NCI-H2081 (cell line): ENCODE measurements at places on chromosomes 5 and 9.

DNA sequence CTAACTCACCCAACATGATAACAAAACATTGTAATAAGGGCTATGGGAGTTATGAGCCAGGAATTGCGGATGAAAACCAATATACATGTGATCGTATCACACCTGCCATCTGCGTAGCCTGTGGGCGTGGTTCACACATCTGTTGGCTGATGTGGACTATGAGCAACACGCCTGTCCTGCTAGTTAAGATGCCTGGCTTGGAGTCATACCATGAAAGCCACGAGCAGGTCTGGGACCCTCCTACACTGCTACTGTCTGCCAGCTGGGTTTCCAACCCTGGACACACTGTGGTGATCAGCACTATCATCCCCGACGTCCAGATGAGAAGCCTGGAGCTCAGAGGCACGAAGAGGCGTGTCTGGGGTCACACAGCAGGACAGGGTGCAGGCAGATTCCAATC lies 40.2 kb downstream of the STK10 start:
- no peak for DNase-seq

DNA sequence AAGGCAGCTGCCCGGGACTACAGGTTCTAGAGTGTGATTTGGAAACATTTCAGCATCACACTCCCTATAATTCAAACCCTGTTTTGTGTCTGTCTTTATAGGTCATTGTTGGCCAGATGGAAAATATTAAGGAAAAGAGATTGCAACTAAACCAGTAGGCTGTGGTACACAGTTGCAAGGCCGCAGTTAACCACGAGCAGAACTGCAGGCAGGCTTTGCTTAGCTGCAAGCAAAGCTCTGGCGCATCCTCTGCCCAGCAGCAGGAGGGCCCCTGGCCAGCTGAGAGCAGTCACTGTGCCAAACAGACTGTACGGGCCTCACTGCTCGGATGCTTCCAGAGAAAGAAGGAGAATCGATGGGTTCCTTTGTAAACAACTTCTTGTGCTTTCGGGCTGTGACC lies 204.5 kb downstream of the DENND1A start:
- DNase-seq: no peak

GRCh38 chr5:143055596-143056338 lies 285.6 kb downstream of the ARHGAP26 start:
- no peak for DNase-seq

DNA sequence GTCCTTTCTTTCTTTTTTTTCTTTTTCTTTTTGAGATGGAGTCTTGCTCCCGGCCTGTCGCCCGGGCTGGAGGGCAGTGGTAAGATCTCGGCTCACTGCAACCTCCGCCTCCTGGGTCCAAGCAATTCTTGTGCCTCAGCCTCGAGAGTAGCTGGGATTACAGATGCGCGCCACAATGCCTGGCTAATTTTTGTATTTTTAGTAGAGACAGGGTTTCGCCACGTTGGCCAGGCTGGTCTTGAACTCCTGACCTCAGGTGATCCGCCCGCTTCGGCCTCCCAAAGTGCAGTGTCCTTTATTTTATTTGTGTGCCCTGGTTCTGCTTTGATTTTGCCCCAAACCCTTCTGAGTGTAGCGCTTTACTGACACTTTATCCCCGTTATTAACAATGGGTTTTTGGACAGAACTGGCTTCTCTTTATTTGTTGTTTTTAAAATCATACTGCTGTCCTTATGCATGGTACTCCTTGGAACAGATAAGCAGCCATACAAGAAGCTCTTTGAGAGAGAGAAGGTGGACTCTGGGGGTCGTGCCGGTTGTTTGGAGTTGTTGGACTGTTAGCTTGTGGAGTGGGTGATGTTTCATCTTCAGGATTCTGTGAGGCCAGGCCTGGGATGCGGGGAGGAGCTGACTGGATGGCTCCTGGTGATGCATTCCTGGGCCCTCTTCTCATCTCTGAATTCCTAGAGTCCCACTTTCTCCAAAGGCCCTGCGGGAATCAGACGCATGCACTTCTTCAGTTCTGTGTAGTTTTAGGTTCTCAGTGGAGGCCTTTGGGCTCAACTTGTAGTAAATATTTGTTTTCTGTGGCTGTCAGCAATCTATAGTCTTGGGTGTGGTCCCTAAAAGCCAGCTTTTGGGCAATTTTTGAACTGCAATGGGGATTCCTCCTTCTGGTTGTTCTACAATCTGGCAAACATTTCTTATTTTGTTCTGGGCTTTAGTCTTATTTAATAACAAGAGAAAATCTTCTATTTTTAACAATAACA lies 47.8 kb downstream of the PTTG1 start:
- no peak for DNase-seq

GRCh38 chr5:58215364-58215763 lies 244.5 kb downstream of the PLK2 start:
- DNase-seq: no peak

GRCh38 chr9:106321394-106322180 lies 541.4 kb upstream of the ZNF462 start:
- DNase-seq: peak; percentile 3

GRCh38 chr9:104772714-104773510 lies 9.0 kb downstream of the NIPSNAP3B start:
- no peak for DNase-seq

DNA sequence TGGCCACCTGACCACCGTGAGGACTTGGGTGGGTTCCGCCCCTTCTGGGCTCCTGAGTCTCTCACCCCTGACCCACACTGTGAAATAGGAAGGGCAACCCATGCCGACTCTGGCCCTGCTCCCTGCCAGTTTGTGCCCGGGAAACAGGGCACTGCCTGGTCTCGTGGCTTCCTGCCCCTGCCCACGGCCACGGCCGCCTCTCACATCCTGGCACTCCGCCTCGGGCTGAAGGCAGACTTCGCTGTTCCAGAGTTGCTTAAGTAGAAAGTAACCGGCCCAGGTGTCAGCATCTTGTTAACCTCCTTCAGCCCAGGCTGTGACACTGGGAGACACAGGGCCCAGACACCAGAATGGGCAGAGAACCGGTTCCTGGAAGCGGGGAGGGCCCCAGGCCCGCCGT lies 68.7 kb upstream of the RNU6ATAC start:
- DNase-seq: no peak

- DNase-seq: no peak
Measured at GRCh38 chr9:74589576-74589975, 92.4 kb downstream of the RORB start.

DNA sequence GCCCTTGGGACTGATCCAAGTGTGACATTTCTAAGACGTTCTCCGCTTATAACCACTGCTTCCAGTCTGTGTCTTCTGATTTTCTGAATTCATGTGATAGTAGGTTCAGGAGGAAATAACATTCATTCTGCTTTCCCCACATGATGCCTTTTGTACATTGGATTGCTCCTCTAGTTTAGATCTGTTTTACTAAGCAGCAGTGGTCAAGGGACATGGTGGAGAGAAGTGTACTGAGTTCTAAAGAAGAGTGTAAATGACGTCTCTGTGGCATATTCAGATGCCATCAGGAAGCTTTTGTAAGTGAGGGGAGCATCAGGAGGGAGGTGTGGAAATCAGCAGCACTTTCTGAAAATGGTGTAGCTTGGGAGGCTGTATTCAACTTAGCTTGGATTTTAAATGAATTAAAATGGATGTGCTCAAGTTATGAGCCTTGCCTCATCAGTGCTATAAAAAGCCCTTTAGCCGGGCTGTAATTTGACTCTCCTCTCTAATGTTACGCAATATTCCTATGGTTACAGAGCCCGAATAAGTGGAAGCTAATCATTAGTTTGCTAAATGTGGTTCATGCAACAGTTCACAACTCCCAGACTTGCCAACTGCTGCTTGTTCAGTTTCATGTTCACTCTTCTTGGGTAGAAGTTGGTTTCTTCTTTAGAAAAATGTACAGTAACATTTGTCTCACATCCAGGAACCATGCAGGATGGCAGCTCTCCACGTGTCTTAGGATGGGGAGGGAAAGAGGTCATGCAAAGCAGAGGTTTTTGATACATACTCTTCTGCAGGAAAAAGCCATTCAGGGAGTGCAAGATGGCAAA lies 281.3 kb downstream of the ARHGAP26 start:
- peak; percentile 55 for DNase-seq

DNA sequence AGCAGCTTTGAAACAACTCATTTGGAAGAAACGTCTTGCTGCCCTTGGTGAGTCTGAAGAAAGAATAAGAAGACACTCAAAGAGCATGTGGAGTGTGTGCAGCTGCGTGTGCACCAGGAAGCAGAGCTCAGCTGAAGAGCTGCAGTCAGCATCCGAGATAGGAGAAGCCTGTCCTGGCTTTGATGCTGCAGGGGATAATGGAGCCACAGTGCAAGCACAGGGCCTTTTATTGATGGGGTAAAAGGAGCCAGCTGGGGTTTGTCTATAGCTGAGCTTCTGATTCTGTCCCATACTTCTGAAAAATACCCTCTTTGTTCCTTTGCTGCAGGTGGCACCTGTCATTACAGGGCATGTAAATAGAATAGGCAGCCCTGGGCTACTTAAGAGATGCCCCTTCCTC lies 375.7 kb upstream of the ZNF462 start:
- no peak for DNase-seq

DNA sequence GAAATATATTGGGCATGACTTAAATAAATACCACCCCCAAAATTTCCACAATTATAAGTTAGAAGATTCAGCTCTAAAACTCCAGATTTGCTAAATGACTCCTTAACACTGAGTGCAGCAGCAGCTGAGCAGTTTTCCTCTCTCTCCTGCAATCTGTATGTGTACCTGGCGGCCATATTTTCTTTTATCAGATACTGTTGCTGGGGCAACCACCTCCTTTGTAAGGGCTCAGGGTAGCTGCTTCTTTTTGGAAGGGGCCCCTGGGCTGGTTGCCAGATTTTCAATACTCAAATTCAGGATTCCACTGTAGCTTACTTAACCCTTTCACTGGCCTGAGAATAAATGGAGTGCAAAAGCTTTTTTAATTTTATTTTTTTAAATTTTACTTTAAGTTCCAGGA lies 197.0 kb downstream of the TAF11L14 start:
- peak; percentile 82 for DNase-seq

DNA sequence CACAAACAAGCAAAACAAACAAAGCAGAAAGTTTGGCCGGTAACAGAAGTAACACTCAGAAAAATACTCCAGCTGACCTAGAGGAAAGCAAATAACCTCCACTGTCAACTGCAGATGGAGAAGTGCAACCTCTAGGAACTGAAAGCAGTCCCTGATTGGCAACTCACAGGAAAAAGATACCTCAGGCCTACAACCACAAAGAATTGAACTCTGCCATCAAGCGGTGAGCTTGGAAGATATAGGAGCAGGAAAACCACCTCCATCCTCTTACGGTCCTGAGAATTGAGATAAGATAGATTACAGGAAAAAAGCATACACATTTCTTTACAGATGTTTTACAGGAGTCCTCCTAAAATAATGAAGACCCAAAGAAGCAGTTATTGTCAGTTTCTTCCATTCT lies 184.5 kb downstream of the PDZD2 start:
- DNase-seq: no peak

GRCh38 chr9:89383030-89383720 lies 64.9 kb downstream of the SECISBP2 start:
- no peak for DNase-seq

DNA sequence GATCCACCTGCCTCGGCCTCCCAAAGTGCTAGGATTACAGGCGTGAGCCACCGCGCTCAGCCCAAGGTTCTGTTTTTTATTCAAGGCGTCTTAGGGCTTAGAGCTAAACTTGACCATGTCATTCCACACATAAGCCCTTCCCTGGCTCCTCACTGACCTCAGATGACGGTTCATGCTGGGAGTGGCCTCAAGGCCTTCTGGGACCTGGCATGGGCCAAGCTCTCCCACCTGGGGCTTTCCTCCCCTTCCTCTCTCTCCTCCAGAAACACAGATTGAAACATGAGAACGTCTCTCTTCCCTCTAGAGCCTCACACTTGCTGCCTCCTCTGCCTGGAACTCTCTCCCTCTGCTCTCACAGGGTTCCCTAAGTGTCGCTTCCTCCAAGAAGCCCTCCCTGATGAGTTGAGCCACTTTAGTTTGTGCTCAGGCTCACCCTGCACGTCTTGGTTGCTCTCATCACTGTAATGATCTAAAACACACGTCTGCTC lies 155.6 kb upstream of the IER5L start:
- DNase-seq: no peak

DNA sequence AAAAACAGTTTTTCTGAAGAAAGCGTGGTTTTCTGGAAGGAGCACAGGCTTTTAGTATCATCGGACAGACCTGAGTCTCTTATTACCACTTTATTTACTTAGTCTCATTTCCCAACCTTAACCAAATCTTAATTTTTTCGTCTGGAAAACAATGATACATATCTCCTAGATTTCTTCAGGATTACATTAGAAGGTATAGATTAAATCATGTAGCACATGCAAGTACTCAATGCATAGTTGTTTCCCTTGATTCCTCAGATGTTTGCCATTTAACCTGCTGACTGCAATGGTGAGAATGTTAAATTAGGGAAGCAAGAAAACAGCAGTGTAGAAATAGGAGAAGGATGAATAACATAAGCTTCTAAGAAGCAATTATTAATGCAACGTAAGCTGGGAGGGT lies 289.4 kb downstream of the PDE4D start:
- no peak for DNase-seq

DNA sequence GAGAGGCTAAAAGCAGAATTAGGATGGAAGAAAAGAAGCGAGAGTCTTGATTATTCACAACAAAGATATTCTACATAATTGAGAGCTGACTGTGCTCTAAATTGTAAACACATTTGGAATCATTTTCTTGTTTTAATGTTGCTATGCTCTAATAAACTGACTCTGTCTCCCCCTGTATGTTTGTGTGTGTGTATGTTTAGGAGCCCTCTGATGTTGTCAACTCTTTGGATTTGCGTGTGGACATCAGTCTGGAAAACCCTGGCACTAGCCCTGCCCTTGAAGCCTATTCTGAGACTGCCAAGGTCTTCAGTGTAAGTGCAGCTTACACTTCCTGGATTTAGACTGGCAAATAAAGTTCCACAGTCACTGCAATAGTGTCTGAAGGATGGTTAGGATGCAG lies 37.8 kb downstream of the MOCS2 start:
- no peak for DNase-seq

- DNase-seq: peak; percentile 22
Measured at GRCh38 chr5:62143268-62144229, 162.5 kb upstream of the KIF2A start.

DNA sequence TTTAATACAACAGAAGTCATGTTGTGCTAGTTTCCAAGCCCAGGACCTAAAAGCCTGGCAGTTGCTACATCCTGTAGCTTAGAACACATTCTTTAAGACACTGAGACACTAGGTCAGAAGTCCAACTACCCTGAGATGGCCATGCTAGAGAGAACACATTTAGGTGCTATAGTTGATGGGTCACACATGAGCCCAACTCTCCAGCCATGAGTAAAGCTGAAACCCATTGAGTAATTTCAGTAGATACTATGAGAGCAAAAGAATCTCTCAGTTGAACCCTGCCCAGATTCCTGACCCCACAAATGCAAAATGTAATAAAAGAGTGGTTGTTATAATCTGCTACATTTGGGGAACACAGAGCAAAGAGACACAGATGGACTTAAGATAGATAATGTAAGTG lies 164.4 kb downstream of the SEMA5A start:
- no peak for DNase-seq

GRCh38 chr5:74954919-74955318 lies 88.7 kb upstream of the FAM169A start:
- DNase-seq: no peak

DNA sequence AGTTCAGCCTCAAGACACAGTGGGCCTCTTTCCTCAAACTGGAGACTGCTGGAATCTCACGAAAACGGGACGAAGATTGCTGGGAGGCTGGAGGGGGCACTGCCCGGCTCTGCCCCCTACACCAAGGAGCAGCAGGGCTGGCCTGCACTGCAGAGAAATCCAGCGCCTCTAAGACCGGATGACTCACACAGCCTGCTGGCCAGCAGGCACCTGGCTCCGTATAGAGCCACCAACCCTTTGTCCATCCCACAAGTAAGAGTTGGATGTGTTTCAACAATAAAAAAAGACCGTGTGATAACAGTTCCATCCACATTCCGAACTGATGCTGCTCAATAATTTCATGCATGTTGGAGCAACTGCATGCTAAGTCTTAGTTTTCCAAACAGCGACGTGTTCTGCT lies 11.5 kb downstream of the CCDC127 start:
- no peak for DNase-seq
